Activated naive CD4-positive, alpha-beta T cell treated with anti-CD3 and anti-CD28 coated beads, Interleukin-2, amount 10 ng/mL, durations not matched to agents 5 hours and 36 hours (primary cell): ENCODE measurements at places on chromosomes 4 and X. TPM values are rescaled to one million over a fixed set of nuclear protein-coding genes. Genes with fewer than 3 reads are reported as not detected.

The DUSP21 gene
- total RNA-seq: not detected

The MAGEA4 gene
- not detected for total RNA-seq

The BBS12 gene
- total RNA-seq: 2.2 TPM

The NRK gene
- not detected for total RNA-seq

The ZNF827 gene
- 9.4 TPM for total RNA-seq

The RBMXL3 gene
- not detected for total RNA-seq

The PPP2R2C gene
- total RNA-seq: not detected

The GJB1 gene
- total RNA-seq: not detected

The NAP1L5 gene
- 3.3 TPM for total RNA-seq

The TMPRSS11F gene
- not detected for total RNA-seq

The RAI2 gene
- total RNA-seq: not detected

The GPM6B gene
- not detected for total RNA-seq

The STATH gene
- total RNA-seq: not detected

The NAP1L2 gene
- total RNA-seq: 2.1 TPM

The ANXA10 gene
- not detected for total RNA-seq

The CENPVL2 gene
- not detected for total RNA-seq

The LUZP4 gene
- not detected for total RNA-seq

The TMEM271 gene
- not detected for total RNA-seq

The STK32B gene
- not detected for total RNA-seq

The ITM2A gene
- 141 TPM for total RNA-seq

The TBC1D9 gene
- not detected for total RNA-seq

The ASB5 gene
- not detected for total RNA-seq

The KLHL4 gene
- not detected for total RNA-seq

The IL15 gene
- total RNA-seq: 1.3 TPM

The TMEM31 gene
- total RNA-seq: not detected

The BST1 gene
- 0.51 TPM for total RNA-seq

The GAGE13 gene
- not detected for total RNA-seq

The CXCL5 gene
- not detected for total RNA-seq

The TMEM144 gene
- total RNA-seq: not detected

The ASB12 gene
- total RNA-seq: 0.17 TPM

The CXCL3 gene
- total RNA-seq: not detected

The MSX1 gene
- total RNA-seq: not detected

The ATP1B4 gene
- not detected for total RNA-seq

The DGAT2L6 gene
- not detected for total RNA-seq

The ARR3 gene
- not detected for total RNA-seq
